Mesothelial cell of epicardium (in vitro differentiated cells): ENCODE measurements at places on chromosomes 12 and 14.

DNA sequence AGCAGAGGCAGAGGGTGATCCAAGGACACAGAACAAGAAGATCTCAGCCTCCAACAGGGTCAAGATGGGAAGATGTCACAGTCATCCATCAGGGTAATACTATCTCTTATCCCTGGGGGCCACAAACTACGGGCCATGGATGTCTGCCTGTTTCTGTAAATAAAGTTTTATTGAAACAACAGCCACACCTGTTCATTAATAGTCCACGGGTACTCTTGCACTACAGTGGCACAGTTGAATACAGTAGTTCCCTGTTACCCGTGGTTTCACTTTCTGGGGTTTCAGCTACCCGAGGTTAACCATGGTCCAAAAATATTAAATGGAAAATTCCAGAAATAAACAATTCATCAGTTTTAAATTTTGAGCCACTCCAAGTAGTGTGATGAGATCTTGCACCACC, 65.9 kb downstream of the BCL11B start:
- H3K4me3 ChIP-seq: no peak overlapping the region
- H3K27ac ChIP-seq: no peak overlapping the region
- H3K27me3 ChIP-seq: no peaks in the 10 kb centered on the region
- peaks cover 12% of the 10 kb centered on the region for H3K4me1 ChIP-seq
- H3K36me3 ChIP-seq: peaks cover 7% of the 10 kb centered on the region

DNA sequence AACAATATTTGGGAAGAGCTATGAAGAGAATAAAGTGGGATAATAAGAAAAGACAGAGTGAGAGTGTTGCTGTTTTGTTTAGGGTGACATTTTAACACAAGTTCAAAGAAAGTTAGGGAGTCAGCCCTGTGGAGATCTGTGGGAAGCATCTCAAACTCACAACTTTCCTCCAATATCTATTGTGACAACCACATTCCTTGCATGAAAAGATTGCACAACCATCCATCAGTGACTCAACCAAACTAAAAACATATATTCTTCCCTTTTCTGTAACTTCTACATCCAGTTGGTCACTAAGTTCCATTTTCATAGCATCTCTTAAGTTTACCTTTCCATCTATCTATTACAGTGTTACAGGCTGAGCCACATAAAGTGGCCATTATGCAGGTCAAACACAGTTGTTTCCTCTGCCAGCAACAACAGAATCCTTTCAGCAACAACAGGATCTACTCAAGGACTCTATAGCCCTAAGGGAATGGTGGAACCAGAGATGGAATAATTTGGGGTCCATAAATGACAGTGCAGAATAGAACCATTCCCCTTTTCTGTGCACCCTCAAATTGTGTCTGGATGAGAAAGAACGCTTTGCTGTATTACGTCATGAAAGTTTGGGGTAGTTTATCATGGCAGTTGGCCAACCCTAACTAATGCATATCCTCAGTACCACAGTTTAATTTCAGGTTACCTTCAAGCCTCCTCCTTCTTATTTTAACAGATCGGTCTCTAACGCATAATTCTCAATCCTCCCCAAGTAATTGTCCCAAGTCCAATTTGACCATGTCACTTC, 118.8 kb downstream of the ST8SIA1 start:
- no peak for DNase-seq
- no peaks in the 10 kb centered on the region for H3K27me3 ChIP-seq
- no peak overlapping the region for H3K27ac ChIP-seq
- no peak overlapping the region for H3K4me3 ChIP-seq

DNA sequence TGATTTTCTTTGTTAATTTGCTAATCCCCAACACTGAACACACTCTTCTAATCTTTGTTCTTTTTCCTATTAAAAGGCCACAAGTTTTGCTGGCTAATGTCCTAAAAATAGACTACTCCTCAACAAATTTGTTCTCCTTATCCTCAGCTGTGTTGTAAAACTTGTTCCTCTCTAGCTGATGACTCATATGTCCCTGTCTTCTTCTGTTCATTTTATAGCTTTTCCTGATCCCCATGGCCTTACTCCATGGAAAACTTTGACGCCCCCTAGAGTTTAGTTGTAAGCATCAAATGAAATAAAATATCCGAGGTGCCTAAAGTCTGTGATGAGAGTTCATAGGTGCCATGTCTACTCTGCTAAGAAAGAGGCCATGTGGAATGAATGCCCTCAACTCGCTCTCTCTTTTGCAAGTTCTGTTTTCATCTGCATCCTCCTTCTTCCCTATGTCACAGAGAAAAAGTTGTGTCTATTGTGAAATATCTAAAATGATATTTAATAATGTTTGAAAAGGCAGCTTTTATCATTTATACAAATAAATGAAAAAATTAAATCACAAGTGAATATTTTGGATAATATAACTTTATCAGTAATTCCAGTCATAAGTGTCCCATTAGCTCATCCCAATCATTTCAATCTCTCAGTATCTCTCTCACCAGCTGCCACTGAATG, 237.9 kb downstream of the IPO8 start:
- H3K4me3 ChIP-seq: no peak overlapping the region
- peaks cover 3% of the 10 kb centered on the region for H3K27me3 ChIP-seq
- no peaks in the 10 kb centered on the region for H3K36me3 ChIP-seq
- H3K27ac ChIP-seq: no peak overlapping the region
- no peaks in the 10 kb centered on the region for H3K4me1 ChIP-seq

GRCh38 chr12:104416585-104416984, 40.2 kb upstream of the CHST11 start:
- no peaks in the 10 kb centered on the region for H3K27me3 ChIP-seq
- H3K36me3 ChIP-seq: no peaks in the 10 kb centered on the region
- DNase-seq: no peak
- H3K4me3 ChIP-seq: no peak overlapping the region
- H3K27ac ChIP-seq: no peak overlapping the region

GRCh38 chr12:65941388-65941787, 117.1 kb downstream of the HMGA2 start:
- peaks cover 59% of the 10 kb centered on the region for H3K4me1 ChIP-seq
- no peak overlapping the region for H3K4me3 ChIP-seq
- no peak for DNase-seq

DNA sequence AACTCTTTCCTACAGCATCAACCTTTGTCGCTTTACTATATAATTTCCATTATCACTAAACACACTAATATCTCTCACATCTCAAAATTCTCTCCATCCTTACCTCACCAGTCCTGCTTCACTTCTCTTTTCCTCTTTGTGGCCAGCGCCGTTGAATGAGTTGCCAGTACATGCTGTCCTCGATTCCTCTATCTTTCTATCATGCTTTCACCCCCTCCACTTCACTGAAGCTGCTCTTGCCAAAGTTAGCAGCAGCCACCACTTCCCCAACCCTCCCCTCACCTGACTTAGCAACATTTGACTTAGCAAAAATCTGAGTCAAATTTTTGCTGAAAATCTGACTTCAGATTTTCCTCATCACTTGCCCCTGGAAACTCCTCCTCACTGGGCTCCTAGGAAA, 210.4 kb downstream of the ANO6 start:
- no peak overlapping the region for H3K4me3 ChIP-seq
- H3K36me3 ChIP-seq: peaks cover 62% of the 10 kb centered on the region
- no peak for DNase-seq
- H3K4me1 ChIP-seq: no peaks in the 10 kb centered on the region
- no peak overlapping the region for H3K27ac ChIP-seq

DNA sequence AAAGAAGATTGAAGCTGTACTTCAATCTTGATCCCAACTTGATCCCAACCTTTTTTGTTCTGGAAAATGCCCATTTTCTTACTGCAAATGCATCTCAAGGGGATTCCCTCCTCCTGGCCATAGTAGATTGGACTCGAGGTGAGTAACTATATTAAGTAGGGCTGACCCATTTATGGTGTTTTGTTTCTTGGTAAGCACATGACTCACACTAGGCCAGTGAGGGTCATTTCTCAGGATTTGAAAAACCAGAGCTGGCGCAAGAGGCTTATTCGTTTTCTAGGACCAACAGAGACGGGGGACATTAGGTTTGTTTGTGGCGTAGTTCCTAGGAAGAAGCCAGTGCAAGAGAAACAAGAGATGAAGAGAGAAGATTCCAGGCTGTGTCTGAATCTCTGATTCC, 51.4 kb downstream of the MRPL42 start:
- peaks cover 17% of the 10 kb centered on the region for H3K4me1 ChIP-seq
- no peak overlapping the region for H3K27ac ChIP-seq
- H3K27me3 ChIP-seq: no peaks in the 10 kb centered on the region
- H3K36me3 ChIP-seq: no peaks in the 10 kb centered on the region
- no peak overlapping the region for H3K4me3 ChIP-seq
- DNase-seq: no peak

GRCh38 chr14:35989736-35990135, 163.6 kb downstream of the BRMS1L start:
- no peak for DNase-seq
- no peaks in the 10 kb centered on the region for H3K36me3 ChIP-seq
- peaks cover 12% of the 10 kb centered on the region for H3K27me3 ChIP-seq
- H3K4me3 ChIP-seq: no peak overlapping the region

GRCh38 chr14:42860371-42860770, 1253.7 kb downstream of the LRFN5 start:
- peaks cover 21% of the 10 kb centered on the region for H3K4me1 ChIP-seq
- H3K27ac ChIP-seq: no peak overlapping the region
- no peak overlapping the region for H3K4me3 ChIP-seq
- H3K36me3 ChIP-seq: no peaks in the 10 kb centered on the region
- no peak for DNase-seq
- H3K27me3 ChIP-seq: no peaks in the 10 kb centered on the region

GRCh38 chr14:100532906-100533655, 54.1 kb downstream of the BEGAIN start:
- no peak overlapping the region for H3K27ac ChIP-seq
- no peaks in the 10 kb centered on the region for H3K27me3 ChIP-seq
- DNase-seq: no peak
- H3K36me3 ChIP-seq: no peaks in the 10 kb centered on the region
- no peak overlapping the region for H3K4me3 ChIP-seq

GRCh38 chr14:65483647-65484046, 71.1 kb downstream of the FUT8 start:
- H3K27ac ChIP-seq: no peak overlapping the region
- no peak overlapping the region for H3K4me3 ChIP-seq
- H3K36me3 ChIP-seq: peaks cover 8% of the 10 kb centered on the region
- H3K4me1 ChIP-seq: peaks cover 33% of the 10 kb centered on the region

DNA sequence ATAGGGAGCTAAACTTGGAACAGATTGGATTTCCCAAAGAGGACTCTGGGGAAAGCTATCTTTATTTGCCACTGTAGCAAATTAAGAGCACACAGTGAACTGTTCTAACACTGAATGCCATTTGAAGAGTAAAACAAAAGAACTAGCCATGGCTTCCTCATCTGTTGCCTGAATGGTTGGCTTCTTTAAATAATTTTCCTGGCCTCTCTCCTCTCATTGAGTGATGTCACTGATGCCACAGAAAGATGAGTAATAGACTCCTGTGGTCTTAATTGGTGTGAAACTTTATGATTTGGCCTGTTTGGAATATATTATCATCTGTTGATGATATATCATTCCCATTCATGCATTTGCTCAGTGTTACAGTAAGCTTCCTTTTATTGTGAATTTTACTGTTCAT, 42.5 kb downstream of the WDR20 start:
- H3K27ac ChIP-seq: no peak overlapping the region
- peaks cover 59% of the 10 kb centered on the region for H3K4me1 ChIP-seq
- no peaks in the 10 kb centered on the region for H3K36me3 ChIP-seq

DNA sequence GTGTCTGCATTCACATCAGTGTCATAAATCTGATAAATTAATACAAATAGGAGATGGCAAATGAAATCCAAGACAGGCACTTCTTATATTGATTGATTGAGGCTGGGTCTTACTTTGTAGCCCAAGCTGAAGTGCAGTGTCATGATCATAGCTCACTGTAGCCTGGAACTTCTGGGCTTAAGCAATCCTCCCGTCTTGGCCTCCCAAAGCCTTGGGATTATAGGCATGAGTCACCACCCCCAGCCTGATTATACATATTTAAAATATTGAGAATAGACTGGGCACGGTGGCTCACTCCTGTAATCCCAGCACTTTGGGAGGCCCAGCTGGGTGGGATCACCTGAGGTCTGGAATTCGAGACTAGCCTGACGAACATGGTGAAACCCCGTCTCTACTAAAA, 51.3 kb downstream of the MARK3 start:
- H3K27me3 ChIP-seq: no peaks in the 10 kb centered on the region
- H3K4me3 ChIP-seq: no peak overlapping the region
- no peak for DNase-seq
- peaks cover 20% of the 10 kb centered on the region for H3K36me3 ChIP-seq
- H3K4me1 ChIP-seq: no peaks in the 10 kb centered on the region
- H3K27ac ChIP-seq: peak overlapping the region; percentile 54

GRCh38 chr12:104738776-104739642, 219.1 kb downstream of the SLC41A2 start:
- H3K27me3 ChIP-seq: peaks cover 8% of the 10 kb centered on the region
- no peak overlapping the region for H3K27ac ChIP-seq
- no peaks in the 10 kb centered on the region for H3K36me3 ChIP-seq
- no peak overlapping the region for H3K4me3 ChIP-seq
- DNase-seq: no peak

GRCh38 chr12:2959505-2960389, 550 bp downstream of the TEAD4 start:
- H3K27me3 ChIP-seq: peaks cover 24% of the 10 kb centered on the region
- peak; percentile 47 for DNase-seq
- peak overlapping the region; percentile 90 for H3K27ac ChIP-seq
- peaks cover 42% of the 10 kb centered on the region for H3K4me1 ChIP-seq

DNA sequence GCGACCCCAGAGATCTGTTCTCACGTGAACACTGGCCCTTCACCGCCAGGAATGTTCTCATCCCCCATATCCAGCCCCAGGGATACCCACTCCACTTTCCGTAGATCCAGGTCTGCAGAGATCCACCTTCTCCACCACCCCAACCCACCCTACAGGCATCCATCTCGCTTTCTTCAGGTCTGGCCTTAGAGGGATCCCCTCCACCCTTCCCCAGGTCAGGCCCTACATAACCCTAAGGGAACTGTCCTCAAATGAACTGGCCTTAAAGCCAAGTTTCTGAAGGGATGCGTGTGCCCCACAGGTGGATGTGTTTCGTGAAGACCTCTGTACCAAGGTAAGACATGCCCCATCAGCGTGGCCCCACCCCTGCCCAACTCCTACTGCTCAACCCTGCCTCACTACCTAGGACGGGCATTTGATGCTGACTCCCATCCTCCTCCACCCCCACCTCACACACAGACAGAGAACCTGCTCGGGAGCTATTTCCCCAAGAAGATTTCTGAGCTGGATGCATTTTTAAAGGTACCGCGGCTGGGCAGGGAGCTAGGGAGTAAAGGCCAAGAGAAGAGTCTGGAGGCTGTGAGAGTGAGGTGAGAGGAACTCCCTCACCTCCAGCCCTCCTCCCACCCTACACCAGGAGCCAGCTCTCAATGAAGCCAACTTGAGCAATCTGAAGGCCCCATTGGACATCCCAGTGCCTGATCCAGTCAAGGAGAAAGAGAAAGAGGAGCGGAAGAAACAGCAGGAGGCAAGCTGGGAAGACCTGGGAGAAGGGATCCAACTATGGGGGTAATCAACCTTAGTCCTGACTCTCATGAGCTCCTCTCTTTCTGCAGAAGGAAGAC, 912 bp downstream of the PSME1 start:
- peak overlapping the region; percentile 76 for H3K4me3 ChIP-seq
- H3K36me3 ChIP-seq: peaks cover 7% of the 10 kb centered on the region
- DNase-seq: no peak
